Right lobe of liver (tissue), 6 donors: ENCODE measurements at places on chromosomes 4 and X. TPM values are rescaled to one million over a fixed set of nuclear protein-coding genes. Genes with fewer than 3 reads are reported as not detected.

DRD5 gene
- total RNA-seq, result not detected

- no peaks in the 10 kb centered on the region for H3K27me3 ChIP-seq
- no peak overlapping the region for H3K4me3 ChIP-seq
- H3K4me1 ChIP-seq, result no peaks in the 10 kb centered on the region
These were observed 262.0 kb downstream of the COL25A1 start for GRCh38 chr4:109040441-109040840.

DNA sequence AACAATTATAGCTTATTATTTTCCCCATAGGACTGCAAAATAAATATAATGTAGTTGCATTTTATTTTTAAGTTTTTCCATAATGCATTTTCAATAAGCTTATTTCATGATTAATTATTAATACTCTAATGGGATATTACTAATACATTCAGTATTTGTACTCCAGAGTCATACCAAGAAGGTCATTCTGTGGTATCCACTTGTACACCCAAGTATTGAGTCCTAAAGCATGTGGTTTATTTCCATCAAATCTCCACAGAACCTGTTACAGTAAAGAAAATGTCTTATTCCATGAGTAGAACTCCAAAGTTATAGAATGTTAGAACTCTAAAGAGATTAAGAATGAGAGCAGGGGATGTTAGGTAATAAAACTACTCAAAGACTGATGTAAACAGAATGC lies 30.6 kb downstream of the UGT2A3 start:
- H3K27ac ChIP-seq, result no peak overlapping the region
- no peaks in the 10 kb centered on the region for H3K36me3 ChIP-seq
- no peaks in the 10 kb centered on the region for H3K27me3 ChIP-seq
- DNase-seq, result no peak
- no peaks in the 10 kb centered on the region for H3K4me1 ChIP-seq

DNA sequence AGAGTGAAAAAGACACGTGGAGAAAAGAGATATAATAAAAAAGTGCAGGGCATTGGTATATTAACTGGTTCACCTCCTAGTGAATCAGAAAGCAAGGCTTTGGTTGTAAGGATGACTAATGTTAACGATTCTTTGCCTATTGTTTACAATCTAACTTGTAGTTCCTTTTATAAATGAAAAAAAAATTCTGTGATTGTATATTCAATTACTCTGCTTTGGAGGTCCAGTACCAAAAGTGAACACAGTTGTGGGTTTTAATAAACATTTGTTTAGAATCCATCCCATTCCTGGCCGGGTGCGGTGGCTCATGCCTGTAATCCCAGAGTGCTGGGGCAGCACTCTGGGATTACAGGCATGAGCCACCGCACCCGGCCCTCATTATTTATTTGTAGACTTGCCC lies 36.9 kb upstream of the PRSS12 start:
- no peak overlapping the region for H3K4me3 ChIP-seq
- H3K36me3 ChIP-seq, result no peaks in the 10 kb centered on the region
- no peak for DNase-seq
- H3K27ac ChIP-seq, result no peak overlapping the region

PRR32 gene
- not detected for total RNA-seq

TRIM75 gene
- total RNA-seq, result not detected

DCX gene
- 0.25 TPM for total RNA-seq

DNA sequence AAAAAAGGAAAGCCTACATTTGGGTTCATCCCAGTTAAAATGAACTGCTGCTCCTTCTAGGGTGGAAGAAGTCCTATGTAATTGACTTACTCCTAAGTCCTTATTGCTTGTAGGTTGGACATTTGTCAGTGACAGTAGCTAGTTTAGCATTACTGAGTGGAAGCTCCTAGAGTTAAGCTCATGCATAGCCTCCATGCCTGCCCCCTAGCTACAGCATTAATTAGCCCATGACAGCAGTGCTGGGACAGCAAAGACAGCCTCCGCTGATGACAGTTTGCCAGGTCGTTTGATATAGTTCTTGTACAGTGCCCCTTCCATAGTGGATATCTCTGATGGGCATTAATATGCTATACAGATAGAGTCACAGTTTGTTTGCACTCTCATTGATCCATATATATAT lies 18.7 kb upstream of the GALNTL6 start:
- H3K36me3 ChIP-seq, result no peaks in the 10 kb centered on the region
- no peak overlapping the region for H3K27ac ChIP-seq
- no peaks in the 10 kb centered on the region for H3K4me1 ChIP-seq
- no peaks in the 10 kb centered on the region for H3K27me3 ChIP-seq

SLC49A3 gene
- total RNA-seq, result 5.1 TPM

GRCh38 chr4:24915121-24915922 lies 2.5 kb upstream of the CCDC149 start:
- no peaks in the 10 kb centered on the region for H3K36me3 ChIP-seq
- no peak overlapping the region for H3K27ac ChIP-seq
- no peak overlapping the region for H3K4me3 ChIP-seq
- DNase-seq, result no peak
- H3K27me3 ChIP-seq, result no peaks in the 10 kb centered on the region
- no peaks in the 10 kb centered on the region for H3K4me1 ChIP-seq

DNA sequence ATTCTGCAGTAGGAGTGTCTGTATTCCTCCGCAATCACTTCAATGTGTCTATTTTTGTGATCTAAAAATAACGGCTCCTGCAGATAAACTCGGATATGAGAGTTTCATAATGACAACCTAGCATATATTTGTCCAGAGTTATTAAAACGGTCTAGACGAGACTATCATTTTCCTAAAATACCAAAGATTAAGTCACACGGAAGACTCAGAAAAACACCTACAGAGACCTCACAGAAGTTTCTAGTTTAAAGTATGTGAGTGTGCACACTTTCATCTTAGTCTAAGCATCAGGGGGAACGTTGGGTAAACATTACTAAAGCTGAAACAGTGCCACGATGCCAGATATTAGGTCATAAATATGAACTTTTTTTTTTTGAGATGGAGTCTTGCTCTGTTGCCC lies 156.9 kb downstream of the AFAP1 start:
- H3K27ac ChIP-seq, result no peak overlapping the region
- H3K27me3 ChIP-seq, result no peaks in the 10 kb centered on the region
- H3K36me3 ChIP-seq, result no peaks in the 10 kb centered on the region

DNA sequence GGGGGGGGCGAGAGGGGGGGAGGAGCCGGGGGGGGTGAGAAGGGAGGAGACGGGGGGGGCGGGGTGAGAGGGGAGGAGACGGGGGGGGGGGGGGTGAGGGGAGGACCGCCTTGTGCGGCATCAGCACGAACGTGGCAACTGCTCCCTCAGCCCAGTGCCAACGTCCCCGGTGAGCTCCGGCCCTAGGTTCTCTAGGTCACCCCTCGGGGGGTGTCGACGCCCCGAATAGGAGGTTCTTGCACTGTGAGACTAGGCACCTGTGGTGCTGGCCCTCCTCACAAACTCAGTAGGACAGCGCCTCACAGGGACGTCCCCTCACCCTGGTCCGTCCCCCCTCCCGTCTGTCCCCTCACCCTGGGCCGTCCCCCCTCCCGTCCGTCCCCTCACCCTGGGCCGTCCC lies 21.5 kb upstream of the GTPBP6 start:
- no peaks in the 10 kb centered on the region for H3K4me1 ChIP-seq
- no peak overlapping the region for H3K27ac ChIP-seq
- no peak for DNase-seq
- H3K27me3 ChIP-seq, result no peaks in the 10 kb centered on the region
- H3K36me3 ChIP-seq, result no peaks in the 10 kb centered on the region

ZCCHC18 gene
- 0.27 TPM for total RNA-seq

DNA sequence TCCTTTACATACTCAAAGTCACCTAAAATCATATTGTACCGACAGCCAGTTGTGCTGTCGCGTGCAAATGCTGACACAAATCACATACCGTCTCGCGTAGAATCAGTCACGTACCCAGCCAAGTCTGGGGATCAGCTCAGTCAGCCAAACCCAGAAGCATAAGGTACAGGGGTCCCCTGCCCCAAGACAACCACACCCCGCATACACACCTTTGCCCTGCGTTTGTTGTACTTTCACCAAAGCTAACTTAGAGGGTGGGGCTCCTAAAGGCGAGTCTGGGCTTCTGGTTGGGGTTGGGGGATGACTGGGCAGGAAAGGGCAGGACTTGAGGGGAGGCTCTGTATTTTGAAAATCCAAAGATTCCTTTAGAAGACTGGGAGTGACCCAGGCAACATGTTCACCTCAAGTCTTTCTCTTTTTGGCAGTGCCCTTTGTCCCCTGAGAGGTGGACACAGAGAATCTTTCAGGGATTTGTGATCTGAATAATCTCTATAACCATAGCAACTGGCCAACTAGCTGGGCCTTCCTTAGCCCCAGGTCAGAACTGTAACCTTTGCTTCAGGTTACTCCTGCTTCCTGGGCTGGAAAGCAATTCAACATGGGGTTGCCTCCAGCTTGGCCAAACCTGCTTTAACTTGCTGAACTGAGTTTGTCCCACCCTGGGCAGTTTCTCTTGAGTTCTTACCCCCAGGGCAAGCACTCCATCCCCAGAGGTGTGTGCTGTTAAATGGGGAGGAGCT lies 992 bp downstream of the GDPD2 start:
- H3K27ac ChIP-seq, result no peak overlapping the region
- H3K4me1 ChIP-seq, result no peaks in the 10 kb centered on the region
- H3K27me3 ChIP-seq, result no peaks in the 10 kb centered on the region
- no peaks in the 10 kb centered on the region for H3K36me3 ChIP-seq

- no peaks in the 10 kb centered on the region for H3K36me3 ChIP-seq
- no peaks in the 10 kb centered on the region for H3K27me3 ChIP-seq
- no peaks in the 10 kb centered on the region for H3K4me1 ChIP-seq
- no peak for DNase-seq
These were observed 12.1 kb downstream of the SNX25 start for GRCh38 chr4:185221491-185221890.

DNA sequence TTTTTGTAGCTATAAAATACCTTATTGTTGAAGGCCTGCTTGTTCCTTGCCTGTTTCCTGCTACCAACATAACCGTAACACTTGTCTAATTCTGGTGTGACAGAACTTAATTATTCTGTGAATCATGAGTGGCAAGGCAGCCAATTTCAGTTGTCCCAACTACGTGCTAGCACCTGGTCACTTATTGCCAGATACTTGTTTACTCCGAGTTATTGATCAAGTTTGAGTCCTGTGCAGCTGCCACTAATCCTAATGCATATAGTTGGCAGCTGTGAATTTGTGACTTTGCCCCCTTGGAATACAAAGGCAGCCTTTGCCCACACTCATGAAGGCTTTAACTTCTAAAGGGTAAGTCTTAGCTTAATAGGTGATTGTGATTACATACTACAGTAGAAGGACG lies 7.8 kb upstream of the RNF128 start:
- H3K27me3 ChIP-seq, result no peaks in the 10 kb centered on the region
- H3K4me3 ChIP-seq, result no peak overlapping the region
- H3K4me1 ChIP-seq, result no peaks in the 10 kb centered on the region
- no peaks in the 10 kb centered on the region for H3K36me3 ChIP-seq
- no peak for DNase-seq

- no peak for DNase-seq
- H3K4me3 ChIP-seq, result no peak overlapping the region
- no peaks in the 10 kb centered on the region for H3K4me1 ChIP-seq
- no peaks in the 10 kb centered on the region for H3K27me3 ChIP-seq
- no peaks in the 10 kb centered on the region for H3K36me3 ChIP-seq
- no peak overlapping the region for H3K27ac ChIP-seq
These were observed 171.8 kb upstream of the TTC29 start for GRCh38 chr4:147117431-147117830.

DNA sequence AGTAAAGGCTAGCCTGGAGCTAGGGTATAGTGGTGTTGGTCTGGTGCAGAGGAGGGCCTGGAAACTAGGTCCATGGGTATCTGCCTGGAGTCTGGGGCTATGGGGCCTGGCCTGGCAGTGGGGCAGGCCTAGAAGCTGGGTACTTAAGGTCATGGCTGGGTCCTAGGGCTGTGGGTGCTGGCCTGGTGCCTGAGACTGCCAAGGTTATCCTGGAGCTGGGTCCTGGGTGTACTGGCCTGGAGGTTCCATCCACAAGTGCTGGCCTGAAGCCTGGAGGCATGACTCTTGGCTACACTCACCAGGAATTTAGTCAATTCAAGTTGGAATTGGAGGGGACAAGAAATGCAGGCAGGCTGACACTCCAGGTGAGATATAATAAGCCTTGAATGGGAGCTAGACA lies 108.4 kb upstream of the ZCCHC13 start:
- no peak overlapping the region for H3K4me3 ChIP-seq
- no peaks in the 10 kb centered on the region for H3K27me3 ChIP-seq
- no peaks in the 10 kb centered on the region for H3K36me3 ChIP-seq
- H3K27ac ChIP-seq, result no peak overlapping the region
